ENCODE measurements at places on chromosomes 12 and 14.

- DNase-seq = peak; percentile 30
Observed at GRCh38 chr14:36941783-36942521, 230.5 kb downstream of the SLC25A21 start.

DNA sequence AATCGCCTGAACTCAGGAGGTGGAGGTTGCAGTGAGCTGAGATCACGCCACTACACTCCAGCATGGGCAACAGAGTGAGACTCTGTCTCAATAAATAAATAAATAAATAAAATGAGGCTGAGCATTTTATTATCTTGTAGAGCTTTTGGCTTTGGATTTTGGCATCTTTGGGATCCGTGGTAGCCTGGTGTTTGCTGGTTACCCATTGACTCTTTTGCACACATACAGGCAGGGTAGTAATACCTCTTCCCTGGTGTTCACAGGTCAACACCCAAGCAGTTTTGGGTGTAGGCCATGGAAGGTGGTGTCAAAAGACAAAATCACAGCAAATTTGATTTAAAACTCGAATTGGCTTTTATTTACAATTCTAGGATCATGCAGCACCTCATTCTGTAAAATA, 27.8 kb downstream of the ACACB start:
- DNase-seq = no peak

- no peak for DNase-seq
Observed at GRCh38 chr14:65075628-65076325, 26.5 kb downstream of the MAX start.

- no peak for DNase-seq
Observed at GRCh38 chr12:60027266-60027665, 431.4 kb downstream of the SLC16A7 start.

GRCh38 chr12:9730011-9730410, 2.9 kb downstream of the CLECL1 start:
- DNase-seq = no peak

DNA sequence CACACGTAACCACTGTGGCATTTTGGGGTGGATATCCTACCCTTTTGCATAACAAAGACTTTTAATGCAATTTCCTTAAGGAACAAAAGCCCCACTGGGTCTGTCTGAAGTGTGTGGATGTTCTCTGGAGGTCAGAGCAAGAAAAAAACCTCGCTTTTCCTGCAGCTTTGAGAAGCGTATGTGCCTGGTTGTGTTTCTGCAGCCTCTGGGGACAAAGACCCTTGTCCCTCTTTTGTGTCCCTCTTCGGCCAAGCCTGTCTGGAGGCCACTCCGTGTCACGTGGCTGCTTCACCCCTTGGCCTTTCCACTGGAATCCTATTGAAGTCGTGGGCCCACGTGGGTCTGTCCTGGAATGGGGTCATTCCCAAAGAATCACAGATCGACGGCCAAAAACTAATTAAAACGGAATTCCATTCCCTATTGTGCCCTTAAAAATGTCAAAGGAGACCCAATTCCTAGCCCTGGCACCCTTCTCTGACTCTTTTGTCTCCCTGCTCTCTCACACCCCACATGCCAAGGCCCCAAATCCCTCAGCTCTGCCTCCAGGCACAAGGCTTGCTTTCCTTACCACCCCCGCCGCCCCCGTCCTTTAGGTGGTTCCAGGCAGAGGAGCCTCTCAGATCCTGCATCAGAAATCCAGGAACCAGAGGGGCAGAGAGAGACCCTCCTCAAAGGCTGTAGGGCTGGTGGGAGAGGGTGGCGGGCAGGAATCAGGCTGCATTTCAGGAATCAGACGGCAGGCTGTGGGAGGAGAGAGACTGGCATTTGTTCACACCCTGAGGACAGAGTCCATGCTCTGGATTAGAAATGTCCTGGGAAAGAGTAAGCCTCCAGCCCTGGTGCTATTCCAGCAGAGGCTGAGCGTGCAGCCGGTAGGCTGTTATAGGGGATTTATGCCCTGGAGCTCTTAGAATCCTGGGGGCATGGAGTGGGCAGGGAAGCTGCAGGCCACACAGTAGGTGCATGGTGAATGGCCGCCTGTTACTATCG, 12.6 kb upstream of the CYP46A1 start:
- no peak for DNase-seq

DNA sequence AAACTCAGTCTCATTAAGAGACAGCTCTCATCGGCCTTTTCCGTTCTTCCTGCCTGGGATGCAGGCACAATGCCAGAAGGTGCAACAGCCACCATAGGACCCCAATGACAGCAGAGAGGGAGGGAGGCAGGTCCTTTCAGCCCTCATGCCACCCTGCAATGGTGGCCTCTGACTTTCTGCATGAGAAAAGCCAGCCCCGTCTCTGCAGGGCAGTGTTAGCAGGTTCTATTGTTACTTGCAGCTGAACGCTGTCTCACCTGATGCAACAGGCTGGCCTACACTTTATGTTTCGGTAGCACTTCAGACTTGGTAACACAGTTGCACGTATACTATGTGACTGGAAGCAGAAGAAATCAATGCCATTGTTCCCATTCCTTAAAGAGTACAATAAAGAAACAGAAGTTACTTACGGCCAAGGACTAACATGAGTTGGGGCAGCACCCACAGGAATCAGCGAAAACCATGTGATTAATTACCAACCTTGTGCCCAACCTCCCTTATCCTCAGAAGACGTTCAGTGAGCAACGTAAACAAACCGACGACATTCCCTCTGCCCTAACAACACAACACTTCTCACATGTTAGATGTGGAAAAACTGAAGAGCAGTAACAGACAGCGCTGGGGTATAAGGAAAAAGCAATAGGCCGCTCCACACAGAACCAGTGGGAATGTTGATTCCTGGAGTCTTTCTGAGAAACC, 102.1 kb downstream of the RIMBP2 start:
- DNase-seq = no peak

- DNase-seq = no peak
Observed at GRCh38 chr12:64385468-64385867, 5.1 kb downstream of the C12orf56 start.

DNA sequence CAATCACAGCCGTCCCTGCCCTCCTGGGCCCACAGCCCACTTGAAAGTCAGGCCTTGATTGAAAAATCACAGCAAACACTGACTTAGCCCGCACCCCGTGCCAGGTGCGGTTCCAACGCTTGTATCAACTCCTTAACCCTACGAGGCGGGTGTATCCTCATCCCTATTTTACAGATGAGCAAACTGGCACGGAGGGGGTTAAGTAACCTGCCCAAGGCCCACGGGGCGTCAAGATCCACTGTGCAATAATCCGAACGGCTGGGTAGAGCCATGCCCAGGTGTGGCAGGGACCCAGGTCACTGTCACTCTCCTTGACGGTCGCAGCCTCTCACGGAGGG, 583 bp downstream of the DNAH10 start:
- no peak for DNase-seq

GRCh38 chr12:59811991-59812390, 216.2 kb downstream of the SLC16A7 start:
- no peak for DNase-seq

DNA sequence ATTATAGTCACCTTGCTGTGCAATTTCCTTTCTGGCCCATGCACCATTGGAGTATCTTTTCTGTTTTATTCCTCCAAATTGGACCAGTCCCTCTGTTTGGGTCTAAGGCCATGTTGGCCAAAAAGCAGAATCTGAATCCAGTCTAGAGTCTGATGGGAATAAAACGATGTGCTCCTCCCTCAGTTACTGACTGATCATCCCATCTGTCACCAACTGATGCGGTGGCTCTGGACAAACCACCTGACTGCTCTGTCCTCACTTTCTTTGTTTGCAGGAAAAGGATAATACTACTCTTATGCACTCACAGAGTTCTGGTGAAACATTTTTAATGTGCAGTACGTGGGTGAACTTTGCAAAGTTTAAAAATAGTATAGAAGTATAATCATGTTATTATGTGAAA, 120.2 kb upstream of the HIF1A start:
- DNase-seq = no peak

DNA sequence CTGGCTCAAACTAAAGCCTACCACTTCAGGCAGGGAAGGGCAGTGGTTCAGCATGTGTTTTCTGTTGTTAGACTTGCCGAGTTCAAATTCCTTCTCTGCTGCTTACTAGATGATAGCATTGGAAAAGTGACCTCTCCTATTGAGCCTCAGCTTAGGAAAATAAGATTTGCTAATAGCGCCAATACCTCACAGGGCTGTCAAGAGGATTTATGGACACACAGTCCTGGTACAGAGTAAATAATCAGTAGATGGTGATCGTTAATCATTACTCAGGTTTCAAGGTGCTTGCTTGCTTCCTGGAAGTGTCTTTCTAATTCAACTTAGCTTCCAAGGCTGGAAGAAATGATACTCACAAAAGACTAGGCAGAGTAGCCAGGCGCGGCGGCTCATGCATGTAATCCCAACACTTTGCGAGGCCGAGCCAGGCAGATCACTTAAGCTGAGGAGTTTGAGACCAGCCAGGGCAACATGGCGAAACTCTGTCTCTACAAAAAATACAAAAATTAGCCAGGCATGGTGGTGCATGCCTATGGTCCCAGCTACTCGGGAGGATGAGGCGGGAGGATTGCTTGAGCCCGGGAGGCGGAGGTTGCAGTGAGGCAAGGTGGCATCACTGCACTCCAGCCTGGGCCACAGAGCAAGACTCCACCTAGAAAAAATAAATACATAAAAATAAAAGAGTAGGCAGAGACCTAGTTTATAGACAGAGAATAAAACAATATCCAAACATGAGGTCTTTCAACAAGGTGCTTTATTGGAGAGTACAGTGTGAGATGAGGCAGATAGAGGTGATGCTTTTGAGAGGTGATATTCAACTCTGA, 6.0 kb downstream of the PLA2G1B start:
- DNase-seq = no peak

DNA sequence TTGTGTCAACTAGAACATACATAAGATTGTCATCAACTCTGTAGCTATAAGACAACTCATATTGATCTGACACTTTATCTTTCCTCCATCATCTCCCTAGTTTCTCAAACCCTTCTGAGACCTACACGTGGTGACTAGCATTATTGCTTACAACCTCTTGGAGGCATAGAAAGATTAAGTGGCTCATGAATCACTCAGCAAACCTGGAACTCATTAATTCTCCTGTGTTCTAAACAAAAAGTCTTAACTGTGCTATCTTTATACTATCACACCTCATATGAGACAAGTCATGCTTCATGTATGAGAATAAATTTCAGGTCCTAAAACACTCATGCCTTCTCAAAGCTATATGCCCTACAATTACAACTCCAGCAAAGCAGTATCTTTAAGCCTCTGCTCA, 408.6 kb upstream of the SYT1 start:
- no peak for DNase-seq

GRCh38 chr12:121812921-121813896, 9.4 kb downstream of the SETD1B start:
- no peak for DNase-seq

- DNase-seq = no peak
Observed at GRCh38 chr12:124458220-124458991, 109.0 kb downstream of the NCOR2 start.
